ENCODE measurements at places on chromosomes 1 and 21.

GRCh38 chr1:220652995-220653394 lies 37.2 kb upstream of the C1orf115 start:
- DNase-seq: no peak

DNA sequence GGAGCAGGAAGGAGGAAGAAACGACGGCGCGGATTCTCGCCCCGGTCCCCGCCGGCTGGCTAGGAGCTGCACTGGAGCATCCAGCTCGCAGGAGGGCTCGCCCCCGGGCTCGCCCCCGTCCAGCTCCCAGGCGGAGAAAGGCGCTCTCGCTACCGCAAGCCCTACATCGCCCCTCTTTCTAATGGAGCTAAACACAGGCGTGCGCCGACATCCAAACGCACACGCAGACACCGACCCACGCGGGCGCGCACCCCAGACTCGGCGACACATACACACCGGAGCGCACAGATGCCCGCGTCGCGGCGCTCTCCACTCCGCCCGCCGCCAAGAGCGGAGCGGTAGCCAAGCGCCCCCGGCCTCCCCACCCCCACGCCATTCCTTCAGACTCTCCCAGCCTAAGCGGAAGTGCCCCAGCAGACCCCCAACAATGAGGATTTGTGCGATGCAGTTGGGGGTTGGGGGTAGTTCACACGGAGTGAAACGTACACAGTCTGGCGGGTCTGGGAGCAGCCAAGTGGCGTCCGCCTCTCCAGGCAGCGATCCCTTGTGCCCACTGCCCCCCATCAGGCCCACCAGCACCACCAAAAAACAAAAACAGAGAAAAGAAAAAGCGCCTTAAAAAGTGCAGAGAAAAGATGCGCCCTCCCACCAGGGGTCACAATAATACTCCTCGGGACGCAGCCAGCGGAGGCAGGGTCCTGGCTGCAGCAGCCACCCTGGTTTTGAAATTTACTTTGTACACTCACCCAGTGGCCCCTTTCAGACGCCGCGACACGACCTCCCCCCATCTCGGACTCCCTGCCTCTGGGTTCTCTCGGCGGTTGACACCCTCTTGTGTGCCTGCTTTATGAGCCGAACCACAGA lies 1.4 kb downstream of the DAB1 start:
- DNase-seq: no peak

- no peak for DNase-seq
Observed at GRCh38 chr21:38436341-38436740, 61.9 kb downstream of the ERG start.

DNA sequence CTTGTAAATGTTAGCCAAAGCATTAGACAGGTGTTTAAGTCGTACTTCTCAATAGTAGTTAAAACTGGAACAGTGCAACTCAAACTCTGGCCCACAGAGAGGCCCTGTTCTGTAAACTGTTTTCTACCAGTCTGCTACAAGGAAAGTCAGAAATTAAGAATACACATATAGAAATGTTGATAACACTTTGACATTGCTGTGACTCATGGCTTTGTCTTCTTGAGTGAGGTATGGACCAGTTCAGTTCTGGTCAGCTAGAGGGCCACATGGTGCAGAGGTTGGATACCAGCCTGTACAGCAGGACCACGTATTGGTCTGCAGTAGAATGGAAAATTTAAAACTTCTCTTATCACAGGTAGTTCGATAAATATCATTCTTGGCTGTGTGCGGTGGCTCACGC lies 22.3 kb downstream of the ZBTB8B start:
- no peak for DNase-seq

DNA sequence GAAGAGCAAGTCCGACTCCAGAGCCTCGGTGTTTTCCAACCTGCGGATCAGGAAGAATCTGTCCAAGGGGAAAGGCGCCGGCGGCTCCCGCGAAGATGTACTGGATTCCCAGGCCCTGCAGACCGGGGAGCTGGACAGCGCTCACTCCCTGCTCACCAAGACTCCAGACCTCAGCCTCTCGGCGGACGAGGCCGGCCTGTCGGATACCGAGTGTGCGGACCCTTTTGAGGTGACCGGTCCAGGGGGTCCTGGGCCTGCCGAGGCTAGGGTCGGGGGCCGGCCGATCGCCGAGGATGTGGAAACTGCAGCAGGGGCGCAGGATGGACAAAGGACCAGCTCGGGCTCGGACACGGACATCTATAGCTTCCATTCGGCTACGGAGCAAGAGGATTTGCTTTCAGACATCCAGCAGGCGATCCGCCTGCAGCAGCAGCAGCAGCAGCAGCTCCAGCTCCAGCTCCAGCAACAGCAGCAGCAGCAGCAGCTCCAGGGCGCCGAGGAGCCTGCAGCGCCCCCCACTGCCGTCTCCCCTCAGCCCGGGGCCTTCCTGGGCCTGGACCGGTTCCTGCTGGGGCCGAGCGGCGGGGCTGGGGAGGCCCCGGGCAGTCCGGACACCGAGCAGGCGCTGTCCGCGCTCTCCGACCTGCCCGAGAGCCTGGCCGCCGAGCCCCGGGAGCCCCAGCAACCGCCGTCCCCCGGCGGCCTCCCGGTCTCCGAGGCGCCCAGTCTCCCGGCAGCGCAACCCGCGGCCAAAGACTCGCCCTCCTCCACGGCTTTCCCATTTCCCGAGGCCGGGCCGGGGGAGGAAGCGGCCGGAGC lies 827 bp downstream of the FMN2 start:
- DNase-seq: peak; percentile 4

DNA sequence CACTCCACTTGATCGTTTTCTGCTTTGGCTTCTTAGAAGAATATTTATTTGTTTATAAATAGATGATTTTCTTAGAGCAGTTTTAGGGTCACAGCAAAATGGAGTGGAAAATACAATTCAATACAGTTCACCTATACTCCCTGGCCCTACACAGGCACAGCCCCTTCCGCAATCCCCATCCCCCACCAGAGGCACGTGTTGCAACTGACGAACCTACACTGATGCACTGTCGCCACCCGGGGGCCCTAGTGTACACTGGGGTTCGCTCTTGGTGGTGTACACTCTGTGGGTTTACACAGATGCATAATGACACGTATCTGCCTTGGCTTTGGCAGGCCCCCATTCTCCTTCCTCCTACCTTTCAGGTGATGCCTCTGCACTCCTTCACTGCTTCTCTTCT lies 8.0 kb downstream of the ECHDC2 start:
- no peak for DNase-seq

- peak; percentile 35 for DNase-seq
Observed at GRCh38 chr1:229032375-229032774, 238.5 kb upstream of the RAB4A start.

GRCh38 chr1:60697204-60697994 lies 385.0 kb upstream of the NFIA start:
- no peak for DNase-seq

DNA sequence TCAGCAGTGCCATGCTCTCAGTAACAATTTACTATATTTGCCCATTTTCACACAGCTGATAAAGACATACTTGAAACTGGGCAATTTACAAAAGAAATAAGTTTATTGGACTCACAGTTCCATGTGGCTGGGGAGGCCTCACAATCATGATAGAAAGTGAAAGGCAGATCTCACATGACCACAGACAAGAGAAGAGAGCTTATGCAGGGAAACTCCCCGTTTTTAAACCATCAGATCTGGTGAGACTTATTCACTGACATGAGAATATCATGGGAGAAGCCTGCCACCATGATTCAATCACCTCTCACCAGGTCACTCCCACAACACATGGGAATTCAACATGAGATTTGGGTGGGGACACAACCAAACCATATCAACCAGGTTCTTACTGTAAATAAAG lies 112.1 kb upstream of the C1orf87 start:
- DNase-seq: no peak

All from skin of body (tissue), 3 donors.